ENCODE measurements at places on chromosomes 3 and 15. TPM values are rescaled to one million over a fixed set of nuclear protein-coding genes. Genes with fewer than 3 reads are reported as not detected.

Gene QTRT2
- 36.3 TPM for total RNA-seq

Gene C3orf70
- total RNA-seq: not detected

Gene GHRL
- 1.4 TPM for total RNA-seq

Gene NR1I2
- 0.86 TPM for total RNA-seq

Gene FETUB
- not detected for total RNA-seq

Gene DTX3L
- total RNA-seq: 40.6 TPM

Gene ACP3
- total RNA-seq: not detected

Gene NEK10
- total RNA-seq: 1.5 TPM

Gene ZNF660
- total RNA-seq: 1.9 TPM

Gene IGF1R
- total RNA-seq: 117 TPM

Gene SMCO1
- not detected for total RNA-seq

Gene GOLGA8J
- total RNA-seq: 0.60 TPM

Gene CNTN4
- total RNA-seq: not detected

Gene DZIP1L
- total RNA-seq: not detected

Gene POPDC2
- total RNA-seq: 8.4 TPM

Gene SENP8
- 1.4 TPM for total RNA-seq

Gene SPATA12
- total RNA-seq: not detected

Gene IQCF6
- not detected for total RNA-seq

Gene SAMD7
- not detected for total RNA-seq

Gene GP9
- not detected for total RNA-seq

Gene CHRNA5
- 1.3 TPM for total RNA-seq

Gene PDCD10
- 47.0 TPM for total RNA-seq

Gene KLHL40
- total RNA-seq: not detected

Gene FAM107A
- total RNA-seq: not detected

Gene SCN11A
- 0.47 TPM for total RNA-seq

Gene CRABP1
- not detected for total RNA-seq

Gene SCAANT1
- not detected for total RNA-seq

Gene CGNL1
- not detected for total RNA-seq

Gene GRIP2
- total RNA-seq: not detected

Gene TNFSF10
- total RNA-seq: 9.3 TPM

Gene FAM174B
- 9.2 TPM for total RNA-seq

Gene MUSTN1
- 3.4 TPM for total RNA-seq

Gene CYFIP1
- total RNA-seq: 4.1 TPM

Gene ANKUB1
- not detected for total RNA-seq

Gene HRH1
- not detected for total RNA-seq

Gene C3orf22
- total RNA-seq: not detected

Gene FGF12
- total RNA-seq: not detected

Gene CCR5
- 0.23 TPM for total RNA-seq

Gene ITGB5
- 2.8 TPM for total RNA-seq

Gene CLRN1
- total RNA-seq: not detected

Gene RETNLB
- total RNA-seq: not detected

Gene MRAS
- not detected for total RNA-seq

Gene GRM2
- 5.0 TPM for total RNA-seq

Gene ACY1
- 14.1 TPM for total RNA-seq

Gene CTXN2
- total RNA-seq: not detected

Gene SKOR1
- 1.0 TPM for total RNA-seq

Gene RYK
- total RNA-seq: 59.2 TPM

Gene MKRN2OS
- total RNA-seq: not detected

Gene CLDN1
- total RNA-seq: not detected

Gene NLGN1
- not detected for total RNA-seq

Gene MME
- total RNA-seq: 1.3 TPM

Gene PIGBOS1
- total RNA-seq: 15.7 TPM

Gene PPM1L
- 5.9 TPM for total RNA-seq

Gene PAK6
- total RNA-seq: not detected

Gene KNL1
- 0.14 TPM for total RNA-seq

Gene DLL4
- 0.16 TPM for total RNA-seq

Gene COL6A5
- total RNA-seq: not detected
